Foreskin keratinocyte (primary cell): ENCODE measurements at places on chromosomes 2 and 18. TPM values are rescaled to one million over a fixed set of nuclear protein-coding genes. Genes with fewer than 3 reads are reported as not detected.

The GALR1 gene
- not detected in 2 replicates for total RNA-seq

The ZNF521 gene
- total RNA-seq: 0.10 TPM in 1 of 2 replicates, not detected in the other

The SPIRE1 gene
- total RNA-seq: 19.7 and 20.9 TPM in 2 replicates

The CHCHD5 gene
- total RNA-seq: 26.9 and 30.4 TPM in 2 replicates

The GATA6 gene
- 0.03 and 0.07 TPM in 2 replicates for total RNA-seq

The EPAS1 gene
- total RNA-seq: 23.3 and 47.3 TPM in 2 replicates

The CENPA gene
- 30.8 and 39.0 TPM in 2 replicates for total RNA-seq

The SNTG2 gene
- total RNA-seq: not detected in 2 replicates

The SMYD5 gene
- total RNA-seq: 35.2 and 35.9 TPM in 2 replicates

The PRR30 gene
- not detected in 2 replicates for total RNA-seq

The C1QL2 gene
- not detected in 2 replicates for total RNA-seq

The SKOR2 gene
- total RNA-seq: not detected in 2 replicates

The KDSR gene
- total RNA-seq: 50.9 and 55.8 TPM in 2 replicates

The TIGD1 gene
- total RNA-seq: 1.4 and 2.1 TPM in 2 replicates

The GRP gene
- total RNA-seq: not detected in 2 replicates

The FTCDNL1 gene
- 1.1 and 1.4 TPM in 2 replicates for total RNA-seq

The ABCG8 gene
- total RNA-seq: not detected in 2 replicates

The ITGA4 gene
- 2.3 and 11.0 TPM in 2 replicates for total RNA-seq

The AFG3L2 gene
- 48.1 and 57.0 TPM in 2 replicates for total RNA-seq

The ME2 gene
- 40.2 and 45.1 TPM in 2 replicates for total RNA-seq

The IMPACT gene
- total RNA-seq: 23.3 and 25.8 TPM in 2 replicates

The ROCK1 gene
- 38.3 and 40.8 TPM in 2 replicates for total RNA-seq

The SCG2 gene
- total RNA-seq: 0.14 TPM in 1 of 2 replicates, not detected in the other

The ASB18 gene
- total RNA-seq: not detected in 2 replicates

The C2orf66 gene
- total RNA-seq: 0.14 TPM in 2 replicates

The TNP1 gene
- total RNA-seq: not detected in 2 replicates
